Activated CD4-positive, CD25-positive, alpha-beta regulatory T cell treated with anti-CD3 and anti-CD28 coated beads, Interleukin-2, amount 50 U/mL, for 16 hours (primary cell): ENCODE measurements at places on chromosomes 11 and 22.

GRCh38 chr11:18384157-18384641 lies 10.2 kb upstream of the LDHA start:
- DNase-seq: no peak

DNA sequence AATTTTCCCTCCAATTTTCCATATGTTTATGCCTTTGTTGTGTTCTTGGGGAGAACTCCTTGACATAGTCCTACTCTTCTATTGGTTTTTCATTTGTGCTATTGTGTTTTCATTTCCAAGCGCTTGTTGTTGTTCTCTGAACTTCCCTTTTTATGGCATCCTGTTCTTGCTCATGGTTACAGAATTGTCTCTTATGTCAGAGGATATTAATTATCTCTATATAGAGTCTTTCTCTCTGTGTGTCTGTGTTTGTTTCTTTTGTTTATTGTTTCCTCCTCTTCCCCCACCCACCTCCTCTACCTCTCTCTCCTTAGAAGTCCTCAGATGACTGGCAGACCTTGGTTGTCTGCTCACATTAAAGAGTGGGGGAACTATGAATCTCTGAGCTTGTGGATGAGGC lies 69.9 kb downstream of the HORMAD2 start:
- no peak for DNase-seq

DNA sequence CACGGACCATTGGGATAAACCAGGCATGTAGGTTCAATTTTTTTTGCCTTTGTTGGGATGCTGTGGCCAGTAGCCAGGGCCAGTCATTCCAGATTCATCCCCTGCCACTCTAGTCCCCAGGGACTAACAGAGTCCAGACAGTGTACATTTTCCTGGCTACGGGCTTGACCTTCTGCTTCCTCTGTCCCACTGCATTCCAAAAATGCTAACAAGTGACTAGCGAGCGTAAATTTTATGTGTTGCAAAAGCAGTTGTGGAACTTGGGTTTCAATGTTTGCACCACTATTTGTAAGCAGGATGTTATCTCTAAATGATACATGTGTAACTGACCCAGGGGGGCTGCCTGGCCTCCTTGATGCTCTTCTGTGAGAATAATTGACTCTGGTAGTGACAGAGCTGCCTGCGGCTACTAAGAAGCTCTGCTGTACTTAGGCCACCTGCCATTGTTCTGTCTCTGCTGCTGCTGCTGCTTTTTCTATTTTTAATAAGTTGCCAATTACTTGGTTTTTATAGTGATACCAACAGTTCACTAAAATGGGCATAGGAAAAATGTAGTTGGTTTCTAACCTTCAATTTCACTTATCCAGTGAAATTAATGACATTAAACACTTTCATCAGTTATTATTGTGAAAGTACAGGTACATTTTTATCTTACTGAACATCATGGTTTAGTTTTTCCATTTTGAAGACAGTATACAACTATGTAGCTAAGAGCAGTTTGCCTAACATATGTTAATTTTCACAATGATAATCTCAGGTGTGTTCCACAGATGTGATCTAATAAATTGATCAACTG lies 26.8 kb downstream of the TNRC6B start:
- no peak for DNase-seq

- DNase-seq: no peak
These were observed 11.3 kb downstream of the DERL3 start for GRCh38 chr22:23827351-23827995.

- DNase-seq: no peak
These were observed 20.4 kb upstream of the UPB1 start for GRCh38 chr22:24474649-24475255.

DNA sequence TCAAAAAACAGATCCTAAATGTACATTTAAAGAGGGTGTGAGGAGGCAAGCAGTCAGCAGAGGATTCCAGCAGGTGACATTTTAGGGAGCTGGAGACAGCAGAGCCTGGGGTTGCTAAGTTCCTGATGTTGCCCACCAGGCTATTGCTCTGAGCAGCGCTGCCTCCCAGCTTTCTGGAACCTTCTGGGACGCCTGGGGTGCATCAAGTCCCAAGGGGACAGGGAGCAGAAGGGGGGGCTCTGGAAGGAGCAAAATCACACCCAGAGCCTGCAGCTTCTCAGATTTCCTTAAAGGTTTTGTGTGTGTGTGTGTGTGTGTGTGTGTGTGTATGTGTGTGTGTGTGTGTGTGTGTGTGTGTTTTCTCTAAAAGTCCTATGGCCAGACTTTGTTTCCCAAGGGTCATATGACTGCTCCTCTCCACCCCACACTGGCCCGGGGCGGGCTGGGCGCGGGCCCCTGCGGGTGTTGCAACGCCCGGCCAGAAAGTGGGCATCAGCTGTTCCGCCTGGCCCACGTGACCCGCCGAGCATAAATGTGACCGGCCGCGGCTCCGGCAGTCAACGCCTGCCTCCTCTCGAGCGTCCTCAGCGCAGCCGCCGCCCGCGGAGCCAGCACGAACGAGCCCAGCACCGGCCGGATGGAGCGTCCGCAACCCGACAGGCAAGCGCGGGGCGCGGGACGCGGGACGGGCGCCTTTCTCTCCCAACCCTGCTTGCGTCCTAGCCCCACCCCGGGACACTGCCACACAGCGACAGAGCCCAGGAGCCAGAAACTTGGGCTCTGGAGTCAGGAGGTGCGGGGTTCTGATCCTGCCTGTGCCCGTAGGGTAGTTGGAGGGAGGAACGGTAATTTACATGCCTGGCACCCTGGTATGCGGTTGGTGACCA lies at the start of gene HMOX1:
TSS of gene HMOX1 (plus strand) at position 560 of the 887 bp plus-strand sequence. CDS start at position 638, 78 bp downstream.
- no peak for DNase-seq

DNA sequence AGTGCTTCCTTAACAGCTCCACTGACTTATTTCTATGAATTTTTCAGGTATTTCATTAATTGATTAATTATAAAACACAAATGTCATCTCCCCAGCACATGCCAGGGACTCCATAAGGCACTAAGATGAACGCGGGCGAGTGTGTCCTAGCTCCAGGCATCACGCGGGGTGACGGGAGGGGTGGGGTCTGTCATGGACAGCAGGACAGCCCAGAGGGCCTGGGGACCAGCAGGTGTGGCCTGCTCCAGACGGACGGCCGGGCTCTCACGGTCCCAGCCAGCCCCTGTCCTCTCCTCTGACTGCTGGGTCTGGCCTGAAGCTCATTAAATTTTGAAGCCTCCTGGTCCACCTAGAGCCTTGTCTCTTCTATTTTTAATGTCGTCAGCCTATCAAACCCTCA lies 531.1 kb downstream of the BRD1 start:
- no peak for DNase-seq

DNA sequence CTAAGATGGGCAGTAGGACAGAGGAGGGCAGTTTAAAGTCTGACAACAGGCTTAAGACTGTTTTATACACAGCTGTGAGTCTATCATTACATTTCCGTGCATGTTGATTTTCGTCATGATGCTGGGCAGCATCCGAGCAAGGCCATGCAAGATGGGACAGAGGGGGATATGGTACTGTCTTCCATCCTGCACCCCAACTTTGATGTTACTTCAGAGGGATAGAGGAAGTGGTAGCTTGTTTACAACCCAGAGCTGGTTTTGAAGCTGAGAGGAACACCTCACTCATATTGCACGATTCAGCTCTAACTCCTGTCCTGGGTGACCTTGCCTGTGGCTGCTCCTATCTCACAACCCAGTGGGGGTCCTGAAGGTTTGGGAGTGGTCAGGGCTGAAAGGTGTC lies 3.0 kb upstream of the SORL1 start:
- DNase-seq: no peak

- no peak for DNase-seq
These were observed 14.4 kb downstream of the ZBTB16 start for GRCh38 chr11:114073828-114074381.

DNA sequence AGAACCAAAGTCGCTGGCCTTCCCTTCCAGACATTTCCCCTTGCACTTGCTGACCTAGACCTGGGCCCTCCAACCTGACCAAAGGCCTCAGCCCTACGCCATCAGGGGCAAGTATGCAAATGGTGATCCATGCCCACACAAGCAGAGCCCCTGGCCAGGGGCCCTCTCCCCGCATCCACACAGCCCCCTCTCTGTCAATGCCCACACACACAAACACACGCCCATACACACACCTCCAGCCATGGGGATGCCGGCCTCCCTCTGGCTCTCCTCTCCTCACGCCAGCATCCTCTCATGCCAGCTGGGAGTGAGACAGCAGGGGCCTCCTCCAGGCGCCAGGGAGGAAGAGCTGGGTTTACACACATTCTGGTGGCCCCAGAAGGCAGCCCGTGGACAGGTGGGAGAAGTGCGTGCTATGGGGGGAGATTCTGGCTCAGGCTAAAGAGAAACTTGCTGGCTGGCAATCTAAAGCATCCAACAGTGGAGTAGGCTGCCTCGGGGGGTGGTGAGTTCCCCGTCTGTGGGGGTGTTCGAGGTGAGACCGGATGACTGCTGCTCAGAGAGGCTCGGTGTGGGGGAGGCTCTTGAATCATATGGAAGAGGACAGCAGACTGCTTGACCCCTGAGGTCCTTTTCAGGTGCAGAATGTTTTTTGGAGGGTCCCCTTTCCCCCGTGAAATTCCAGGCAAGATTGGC lies 4.8 kb downstream of the NRXN2 start:
- DNase-seq: no peak

GRCh38 chr22:36366291-36366708 lies 21.5 kb downstream of the MYH9 start:
- DNase-seq: no peak

DNA sequence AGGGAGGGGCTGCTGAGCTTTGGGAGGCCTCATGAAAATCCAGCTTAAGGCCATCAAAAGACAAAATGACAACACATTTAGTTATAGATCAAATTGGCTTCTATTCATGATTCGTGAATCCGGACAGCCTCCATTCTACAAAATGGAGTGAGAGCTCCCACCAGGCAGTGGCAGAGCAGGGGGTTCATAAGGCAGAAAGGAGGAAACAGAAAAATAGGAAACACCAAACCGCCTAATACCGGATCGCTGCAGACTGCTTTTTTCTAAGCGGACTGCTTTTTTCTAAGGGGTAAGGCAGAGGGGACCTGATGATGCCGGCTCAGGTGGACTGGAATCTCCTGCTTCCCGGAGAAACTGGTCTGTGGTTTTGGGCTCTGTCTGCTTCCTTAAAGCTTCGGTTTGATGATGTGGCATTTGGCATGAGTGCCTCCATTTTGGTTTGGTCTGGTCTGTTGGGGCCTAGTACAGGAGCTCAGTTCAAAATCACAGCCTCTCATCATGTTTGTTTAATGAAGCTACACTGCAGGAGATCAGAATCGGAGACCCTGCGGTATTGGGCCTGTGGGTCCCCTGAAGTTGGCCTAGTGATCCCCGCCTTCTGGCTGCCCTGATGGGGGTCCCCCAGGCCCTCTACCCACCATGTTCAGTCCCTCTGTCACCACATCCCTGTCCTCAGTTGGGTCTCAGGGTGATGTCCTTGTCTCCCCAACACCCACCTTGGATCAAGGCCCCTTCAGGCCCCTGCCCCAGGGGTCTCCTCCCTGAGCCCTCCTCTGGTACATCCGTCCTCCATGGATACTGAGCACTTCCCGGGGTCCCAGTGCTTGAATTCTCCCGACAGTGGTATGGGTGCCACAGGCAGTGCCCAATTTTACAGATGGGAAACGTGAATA lies 1.2 kb downstream of the ALDH3B1 start:
- no peak for DNase-seq

DNA sequence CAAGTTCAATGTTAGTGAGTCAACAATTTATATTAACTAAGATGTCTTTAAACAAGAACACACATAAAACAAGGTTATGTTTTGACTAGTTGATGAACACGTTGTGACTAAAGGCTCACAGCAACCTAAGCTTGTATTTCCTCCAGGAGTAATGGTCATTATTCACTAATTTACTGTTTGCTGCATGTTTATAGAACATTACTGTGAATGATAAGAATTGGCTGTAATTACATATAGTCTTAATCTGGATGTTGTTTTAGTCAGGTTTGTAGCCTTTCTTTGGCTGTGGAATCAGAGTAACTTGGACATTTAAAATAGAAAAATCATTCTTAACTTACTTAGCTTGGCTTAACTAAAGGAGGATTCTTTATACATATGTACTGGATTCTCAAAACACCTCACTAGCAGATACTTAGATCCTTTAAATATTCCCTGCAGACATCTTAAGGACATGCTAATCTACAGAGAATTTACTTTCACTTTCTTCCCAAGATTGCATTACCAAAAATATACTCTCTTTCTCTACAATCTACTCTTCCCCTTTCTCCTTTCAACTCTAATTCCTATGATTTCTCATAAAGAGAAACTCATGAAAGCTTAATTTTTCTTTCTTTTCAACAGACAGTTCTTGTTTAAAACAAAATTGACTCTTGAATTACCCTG lies 319.7 kb upstream of the CTSC start:
- DNase-seq: no peak

- DNase-seq: no peak
These were observed 11.6 kb downstream of the NEAT1 start for GRCh38 chr11:65434057-65434666.

- no peak for DNase-seq
These were observed 15.3 kb downstream of the IL17REL start for GRCh38 chr22:49997251-49997599.

DNA sequence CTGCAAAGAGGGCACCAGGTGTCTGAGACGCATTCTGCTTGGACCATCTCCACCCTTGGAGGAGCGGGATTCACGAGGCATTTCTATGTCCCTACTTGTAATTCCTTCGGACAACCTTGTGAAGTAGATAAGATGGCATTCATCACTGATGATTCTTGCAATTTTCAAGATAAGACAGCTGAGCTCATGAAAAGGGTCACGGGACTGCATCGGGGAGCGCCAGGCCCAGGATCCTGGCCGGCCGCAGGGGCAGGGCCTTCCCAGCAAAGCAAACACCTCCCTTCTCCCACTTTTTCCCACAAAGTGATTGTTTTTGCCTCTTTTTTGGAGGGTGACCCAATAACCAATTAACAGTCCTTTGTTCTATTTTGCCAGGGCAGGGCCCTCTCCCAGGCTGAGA lies 8.4 kb downstream of the LIF start:
- no peak for DNase-seq

GRCh38 chr11:69948256-69949141 lies 129.3 kb upstream of the FGF3 start:
- DNase-seq: no peak

GRCh38 chr11:100833276-100833675 lies 146.2 kb downstream of the ARHGAP42 start:
- no peak for DNase-seq

GRCh38 chr11:31641477-31642062 lies 132.0 kb downstream of the ELP4 start:
- DNase-seq: no peak

DNA sequence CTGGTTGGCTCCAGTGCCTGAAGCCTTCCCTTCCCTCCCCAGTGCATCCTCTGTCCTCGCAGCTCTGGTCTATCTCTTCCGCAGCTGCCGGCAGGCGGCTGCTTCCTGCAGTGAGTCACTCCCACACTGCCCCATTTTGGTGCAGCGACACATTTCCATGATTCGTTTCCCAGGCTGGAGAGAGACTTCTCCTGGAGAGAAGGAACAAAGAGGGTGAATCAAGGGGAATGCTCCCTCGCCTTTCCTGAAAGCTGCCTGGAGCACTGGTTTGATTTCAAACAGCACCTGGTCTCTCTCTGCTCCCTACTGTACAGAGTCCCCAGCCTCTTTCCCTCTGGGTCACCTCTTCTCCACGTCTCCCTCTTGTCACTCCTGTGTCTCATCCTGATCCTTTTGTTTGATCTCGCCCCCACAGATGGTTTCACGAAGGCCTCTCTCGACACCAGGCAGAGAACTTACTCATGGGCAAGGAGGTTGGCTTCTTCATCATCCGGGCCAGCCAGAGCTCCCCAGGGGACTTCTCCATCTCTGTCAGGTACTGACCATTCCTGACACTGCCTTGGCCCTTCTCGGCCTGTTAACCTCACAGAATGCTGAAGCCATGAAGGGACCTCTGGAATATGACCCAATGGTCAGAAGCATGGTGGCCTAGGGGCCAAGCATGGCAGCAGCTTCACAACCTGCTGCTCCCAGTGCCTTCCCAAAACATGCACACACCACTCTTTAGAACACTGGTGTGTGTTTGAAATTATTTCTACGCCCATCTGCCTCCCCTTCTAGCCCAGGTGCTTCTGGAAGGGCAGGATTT lies at the start of gene TMA7B:
TSS of gene TMA7B (plus strand) at position 758 of the 808 bp plus-strand sequence. CDS start 3,978 bp downstream, outside the sequence.
- no peak for DNase-seq
